ENCODE measurements at places on chromosomes 3 and 15.

GRCh38 chr15:76336254-76337058 lies at the start of gene ISL2:
Gene ISL2 (plus strand): TSS chr15:76336773. CDS start chr15:76336884, 111 bp downstream.
- DNase-seq, result peak; percentile 85

GRCh38 chr3:43620831-43621655 lies 768 bp downstream of the ANO10 start:
- DNase-seq, result peak; percentile 71

GRCh38 chr3:142663865-142664264 lies 60.0 kb upstream of the TRPC1 start:
- no peak for DNase-seq

GRCh38 chr3:178440043-178440442 lies 96.2 kb upstream of the KCNMB2 start:
- DNase-seq, result no peak

GRCh38 chr3:161171639-161172552 lies 49.2 kb upstream of the NMD3 start:
- DNase-seq, result no peak

DNA sequence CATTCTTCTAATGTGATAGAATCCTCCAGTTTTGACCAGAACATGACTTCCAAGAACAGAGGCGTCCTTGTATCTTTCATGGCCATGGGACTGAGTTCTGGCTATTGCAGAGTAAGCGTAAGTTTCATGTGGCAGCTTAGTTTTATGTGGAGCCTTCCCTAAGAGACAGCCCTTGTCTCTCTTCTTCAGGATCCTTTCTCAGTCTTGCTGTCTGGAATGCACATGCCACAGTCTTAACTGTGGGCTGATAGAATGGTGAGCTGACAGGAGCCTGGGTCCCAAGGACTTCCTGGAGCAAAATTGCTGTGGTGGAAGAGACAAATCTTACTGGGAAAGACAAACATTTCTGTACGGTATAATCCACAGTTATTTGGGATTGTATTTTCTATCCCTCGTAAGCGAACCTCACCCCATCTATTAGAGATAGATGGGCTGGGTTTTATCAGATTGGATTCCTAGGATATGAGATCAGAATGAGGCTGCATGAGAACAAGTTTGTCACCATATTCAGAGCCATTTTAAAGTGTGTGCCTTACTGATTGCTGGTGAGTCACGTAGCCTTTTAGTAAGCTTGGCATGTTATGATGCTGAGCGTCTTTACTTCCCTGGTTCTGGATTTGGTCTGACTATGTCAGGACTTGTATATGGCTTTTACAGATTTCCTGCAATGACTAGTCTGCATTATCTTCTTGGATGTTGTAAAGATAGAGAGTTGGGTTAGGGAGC lies 32.8 kb downstream of the CDIN1 start:
- no peak for DNase-seq
